ENCODE measurements at places on chromosomes 3 and 15.

DNA sequence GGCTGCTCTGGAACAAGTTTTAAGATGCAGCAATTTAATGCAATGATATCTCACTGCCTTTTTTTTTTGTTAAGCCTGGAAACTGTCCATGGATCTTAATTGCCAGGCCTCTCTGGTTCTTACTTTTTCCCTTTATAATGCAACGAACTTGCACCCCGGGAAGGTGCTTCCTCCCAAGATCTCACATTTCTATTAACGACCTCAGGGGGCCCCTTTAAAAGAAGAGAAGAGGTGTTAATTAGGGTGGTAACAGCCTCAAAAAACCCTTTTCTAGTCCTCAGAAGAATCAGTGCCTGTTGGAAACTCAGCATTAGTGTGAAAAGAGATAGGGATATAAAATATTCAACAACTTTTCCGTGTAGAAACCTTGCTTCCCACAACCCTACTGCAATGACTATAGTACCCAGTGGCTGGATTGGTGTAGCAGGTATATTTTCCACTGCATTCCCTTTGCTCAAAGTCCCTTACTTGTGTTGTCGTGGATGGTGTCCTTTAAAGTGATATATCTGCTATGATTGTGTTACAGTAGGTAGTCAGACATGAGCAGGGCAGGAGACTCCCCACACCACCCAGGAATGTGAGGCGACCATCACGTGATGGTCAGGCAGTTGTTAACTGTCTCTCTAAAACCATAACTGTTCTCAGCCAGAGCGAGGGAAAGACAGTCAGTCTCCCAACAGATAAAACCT lies 121.8 kb downstream of the CTNNB1 start:
- DNase-seq: no peak

DNA sequence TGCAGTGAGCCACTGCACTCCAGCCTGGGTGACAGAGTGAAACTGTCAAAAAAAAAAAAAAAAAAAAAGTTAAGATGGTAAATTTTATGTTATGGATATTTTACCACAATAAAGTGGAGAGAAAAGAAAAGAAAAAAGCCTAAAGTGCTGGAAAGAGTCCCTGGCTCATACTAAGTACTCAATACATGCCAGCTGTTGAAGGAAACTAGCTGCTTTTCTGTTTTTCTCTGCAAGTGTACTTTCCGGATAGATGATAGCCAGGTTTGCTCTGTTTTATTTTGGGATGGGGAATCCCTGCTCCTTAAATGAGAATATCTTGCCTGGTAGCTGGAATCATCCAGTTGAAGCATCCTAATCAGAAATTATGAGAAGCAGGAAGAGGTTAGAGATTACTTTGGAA lies 10.9 kb downstream of the EID1 start:
- no peak for DNase-seq

- no peak for DNase-seq
Measured at GRCh38 chr15:61220125-61220524, 9.0 kb downstream of the RORA start.

DNA sequence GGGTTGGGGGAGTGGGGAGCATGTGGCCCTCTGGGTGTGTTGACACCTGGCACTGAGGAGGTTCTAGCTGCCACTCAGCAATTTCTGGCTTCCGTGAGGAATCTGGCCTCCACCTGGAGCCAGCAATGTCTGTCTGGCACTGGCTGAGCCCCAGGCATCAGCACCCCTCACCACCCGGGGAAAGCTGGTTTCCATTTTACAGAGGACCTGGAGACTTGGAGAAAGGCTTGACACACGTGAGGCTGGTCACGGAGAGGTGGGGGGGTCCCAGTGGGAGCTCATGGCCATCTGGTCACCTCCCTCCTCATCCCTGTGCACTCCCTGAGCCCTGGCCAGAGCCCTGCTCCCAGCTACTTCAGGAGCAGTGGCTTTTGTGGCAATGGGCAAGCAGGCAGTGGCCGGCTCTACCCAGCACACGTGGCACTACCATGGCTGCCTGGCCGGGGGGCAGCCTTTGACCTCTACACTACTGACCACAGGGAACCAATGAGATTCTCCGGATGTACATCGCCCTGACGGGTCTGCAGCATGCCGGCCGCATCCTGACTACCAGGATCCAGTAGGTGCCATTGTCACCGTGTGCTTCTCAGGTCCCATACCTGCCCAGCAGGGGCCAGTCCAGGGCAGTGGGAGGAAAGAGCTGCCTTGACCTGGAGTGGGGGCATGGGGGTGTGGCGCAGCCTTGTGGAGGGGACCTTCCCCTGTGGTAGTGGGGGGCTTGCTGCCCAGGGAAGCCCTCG lies 28.5 kb downstream of the ACAD9 start:
- DNase-seq: no peak

- DNase-seq: no peak
Measured at GRCh38 chr15:98034731-98035130, 74.2 kb downstream of the ARRDC4 start.

DNA sequence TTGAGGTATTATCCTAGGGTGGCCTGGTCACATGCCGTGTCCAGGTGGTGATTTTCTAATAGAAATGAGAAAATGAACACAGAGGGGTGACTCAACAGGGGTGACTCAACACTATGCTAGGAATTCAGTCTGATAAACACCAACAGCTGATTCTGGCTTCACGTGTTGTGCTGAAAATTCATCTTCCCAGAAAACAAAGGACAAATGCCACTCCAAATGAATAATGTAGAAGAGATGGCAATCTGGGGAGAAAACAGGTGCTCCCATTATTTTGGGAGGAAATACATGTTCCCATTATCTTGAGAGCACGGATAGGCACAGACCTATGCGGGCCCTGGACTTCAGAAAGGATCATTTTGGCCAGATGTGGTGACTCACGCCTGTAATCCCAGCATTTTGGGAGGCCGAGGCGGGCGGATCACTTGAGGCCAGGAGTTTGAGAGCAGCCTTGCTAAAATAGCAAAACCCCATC lies 101.2 kb upstream of the MEX3B start:
- no peak for DNase-seq

DNA sequence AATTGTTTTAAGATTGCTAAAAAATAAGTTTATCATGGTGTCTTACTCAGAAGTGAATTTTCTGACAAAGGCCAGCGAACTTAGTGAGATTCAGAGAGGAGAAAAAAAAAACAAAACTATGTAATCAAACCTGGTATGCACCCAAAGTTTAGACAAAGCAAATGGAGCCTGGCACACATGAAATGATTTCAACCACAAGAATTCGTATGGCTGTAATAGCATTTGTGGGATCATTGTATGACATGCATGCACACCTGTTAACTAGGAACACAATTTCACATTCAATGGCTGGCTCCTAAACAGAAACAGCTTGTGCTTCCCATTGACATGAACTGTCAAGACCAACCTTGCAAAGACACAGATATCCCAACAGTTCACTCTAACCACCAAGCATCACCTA lies 94.6 kb downstream of the ZIC4 start:
- no peak for DNase-seq

GRCh38 chr3:157837336-157837735 lies 268.9 kb downstream of the SHOX2 start:
- no peak for DNase-seq

GRCh38 chr3:115588201-115589115 lies 34.9 kb upstream of the GAP43 start:
- DNase-seq: no peak

DNA sequence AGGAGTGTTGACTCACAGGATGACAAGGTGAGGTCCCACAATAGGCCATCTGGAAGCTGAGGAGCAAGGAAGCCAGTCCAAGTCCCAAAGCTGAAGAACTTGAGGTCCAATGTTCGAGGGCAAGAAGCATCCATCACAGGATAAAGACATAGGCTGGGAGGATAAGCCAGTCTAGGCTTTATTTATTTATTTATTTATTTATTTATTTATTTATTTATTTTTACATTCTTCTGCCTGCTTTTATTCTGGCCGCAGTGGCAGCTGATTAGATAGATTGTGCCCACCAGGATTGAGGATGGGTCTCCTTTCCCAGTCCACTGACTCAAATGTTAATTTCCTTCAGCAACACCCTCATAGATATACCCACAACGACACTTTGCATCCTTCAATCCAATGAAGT lies 472.2 kb upstream of the DPPA4 start:
- DNase-seq: no peak

GRCh38 chr15:60328852-60329443 lies 68.8 kb downstream of the ANXA2 start:
- no peak for DNase-seq

DNA sequence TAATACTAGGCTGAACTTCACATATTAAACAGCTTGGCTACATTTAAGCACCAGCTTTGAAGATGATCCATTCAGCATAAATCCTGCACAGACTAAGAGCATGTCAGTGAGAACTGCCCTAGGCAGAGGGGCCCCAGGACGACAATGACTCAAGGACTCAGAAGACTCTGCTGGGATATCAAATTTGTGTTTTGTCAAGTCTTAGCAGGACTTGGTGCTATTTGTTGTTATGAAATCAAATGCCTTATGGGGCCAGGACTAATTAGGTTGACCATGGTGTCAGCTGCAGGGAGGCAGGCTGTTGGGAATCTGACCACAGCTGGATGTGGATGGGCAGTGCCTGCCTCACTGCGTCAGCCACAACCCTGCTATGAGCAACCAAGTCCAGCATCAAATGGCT lies 91.8 kb downstream of the RYR3 start:
- no peak for DNase-seq

- no peak for DNase-seq
Measured at GRCh38 chr15:47577000-47577399, 140.3 kb upstream of the SEMA6D start.

DNA sequence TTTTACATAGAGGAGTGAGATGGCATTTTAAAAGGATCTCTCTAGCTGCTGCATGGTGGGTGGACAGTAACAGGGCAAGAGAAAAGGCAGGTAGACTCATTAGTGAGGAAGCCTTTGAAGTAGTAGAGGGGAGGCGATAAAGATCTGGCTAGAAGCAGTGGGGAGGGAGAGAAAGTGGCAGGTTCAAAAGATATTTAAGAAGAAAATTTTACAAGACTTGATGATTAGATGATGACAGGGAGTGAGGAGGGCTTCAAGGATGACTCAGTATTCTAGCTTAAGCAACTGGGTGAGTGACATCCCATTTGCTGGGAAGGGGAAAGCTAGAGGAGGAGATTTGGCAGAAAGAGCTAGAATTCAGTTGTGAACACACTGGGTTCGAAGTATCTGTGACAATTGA lies 3.8 kb upstream of the BRPF1 start:
- DNase-seq: no peak

- DNase-seq: no peak
Measured at GRCh38 chr3:105813710-105814109, 55.1 kb downstream of the CBLB start.

- DNase-seq: no peak
Measured at GRCh38 chr15:74387141-74387541, 19.7 kb upstream of the CYP11A1 start.

DNA sequence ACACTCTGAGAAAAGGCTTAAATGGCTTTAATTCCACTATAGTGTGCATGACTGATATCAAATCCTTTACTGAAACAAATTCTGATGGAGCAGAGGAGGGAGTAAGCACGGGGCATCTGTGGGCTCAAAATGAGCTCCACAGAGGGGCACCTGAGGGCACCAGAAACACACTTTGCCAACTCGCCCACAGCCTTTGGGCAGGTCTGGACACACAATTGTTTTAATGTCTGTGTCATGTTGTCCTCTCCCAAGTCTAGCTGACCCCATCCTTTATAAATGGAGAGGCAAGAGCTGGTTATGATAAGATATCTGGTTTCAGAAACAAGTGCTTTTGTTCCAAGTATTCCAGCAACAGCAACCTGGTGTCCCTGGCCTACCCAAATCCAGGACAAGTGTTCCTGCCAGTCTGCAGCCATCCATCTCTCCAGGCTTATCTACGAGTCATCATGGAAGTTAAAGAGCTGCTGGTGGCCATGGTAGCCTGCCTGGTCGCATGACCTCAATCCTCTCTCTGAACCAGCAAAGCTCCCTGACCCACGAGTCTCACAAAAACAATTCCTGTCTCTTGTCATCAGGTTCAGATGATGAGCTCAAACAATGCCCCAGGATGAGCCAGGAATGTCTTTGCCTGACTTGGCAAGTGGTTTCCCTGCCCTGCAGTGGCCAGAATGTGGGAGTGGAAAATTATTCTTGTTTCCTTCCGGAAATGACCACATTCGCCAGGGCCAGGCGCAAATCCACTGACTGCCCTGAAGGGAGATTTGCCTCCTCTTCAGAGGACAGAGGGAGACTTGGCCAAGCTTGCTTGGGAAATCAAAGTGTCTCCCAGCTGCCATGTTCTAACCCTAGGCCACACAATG lies 64.4 kb upstream of the TPM1 start:
- DNase-seq: no peak

GRCh38 chr3:32913790-32914446 lies 37.5 kb upstream of the CCR4 start:
- DNase-seq: no peak

DNA sequence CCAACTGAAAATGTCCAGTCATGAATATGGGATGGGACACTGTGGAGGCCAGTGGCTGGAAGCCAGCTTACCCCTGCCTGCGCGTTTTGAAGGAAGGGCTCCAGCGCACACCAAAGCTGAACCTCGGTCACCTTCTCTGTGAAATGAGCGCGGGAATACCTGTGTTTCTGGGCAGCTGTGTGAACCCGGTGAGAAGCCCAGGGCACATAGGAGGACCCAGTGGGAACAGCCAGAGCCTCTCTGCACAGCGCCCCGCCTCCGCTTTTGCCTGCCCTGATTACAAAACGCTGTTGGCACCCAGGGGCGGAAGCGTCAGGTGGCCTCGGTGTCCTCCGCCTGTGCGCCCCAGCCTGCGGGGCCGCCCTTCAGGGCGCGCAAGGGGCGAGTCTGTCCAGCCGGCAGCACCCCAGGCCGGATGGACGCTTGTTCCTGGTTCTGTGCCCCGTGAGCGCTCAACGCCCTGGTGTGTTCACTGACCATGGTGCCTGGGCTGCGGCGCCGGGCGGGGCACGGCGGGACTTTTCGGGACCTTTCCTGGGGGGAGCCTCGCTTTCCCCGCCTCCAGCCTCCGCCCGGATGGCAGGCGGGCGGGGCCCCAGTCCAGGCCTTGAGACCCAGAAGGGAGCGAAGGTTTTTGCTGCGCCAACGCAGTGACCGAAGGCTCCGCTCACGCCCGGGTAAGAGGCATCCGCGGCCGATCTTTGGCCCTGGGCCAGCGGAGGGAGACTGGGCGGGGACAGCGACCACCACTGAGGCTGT lies at the start of gene SQOR:
TSS of gene SQOR (plus strand) at position 598 of the 759 bp plus-strand sequence. CDS start 23,895 bp downstream, outside the sequence.
- peak; percentile 15 for DNase-seq

DNA sequence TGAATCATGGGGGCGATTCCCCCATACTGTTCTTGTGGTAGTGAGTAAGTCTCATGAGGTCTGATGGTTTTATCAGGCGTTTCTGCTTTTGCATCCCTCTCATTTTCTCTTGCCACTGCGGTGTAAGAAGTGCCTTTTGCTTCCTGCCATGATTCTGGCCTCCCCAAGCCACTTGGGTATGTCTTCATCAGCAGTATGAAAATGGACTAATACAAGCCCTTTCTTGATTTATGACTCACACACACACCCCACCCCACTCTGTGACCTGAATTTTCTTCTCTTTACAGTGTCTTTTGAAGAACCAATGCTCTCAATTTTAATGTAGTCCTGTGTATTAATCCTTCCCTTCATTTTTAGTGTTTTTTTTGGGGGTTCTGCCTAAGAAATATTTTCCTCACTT lies 244.8 kb downstream of the PLCL2 start:
- DNase-seq: no peak

Measured in stimulated activated CD4-positive, alpha-beta T cell treated with anti-CD3 and anti-CD28 coated beads, Interleukin-1b, Interleukin-23, amount 100 ng/mL, for 1 hour (primary cell).